Prostate gland (tissue), 2 donors: ENCODE measurements at places on chromosomes 3 and 15. TPM values are rescaled to one million over a fixed set of nuclear protein-coding genes. Genes with fewer than 3 reads are reported as not detected.

- H3K4me1 ChIP-seq = peaks cover 6% of the 10 kb centered on the region
- no peaks in the 10 kb centered on the region for H3K27me3 ChIP-seq
- no peak overlapping the region for H3K4me3 ChIP-seq
- no peak overlapping the region for H3K27ac ChIP-seq
Measured at GRCh38 chr15:67161881-67162280, 92.6 kb downstream of the AAGAB start.

DNA sequence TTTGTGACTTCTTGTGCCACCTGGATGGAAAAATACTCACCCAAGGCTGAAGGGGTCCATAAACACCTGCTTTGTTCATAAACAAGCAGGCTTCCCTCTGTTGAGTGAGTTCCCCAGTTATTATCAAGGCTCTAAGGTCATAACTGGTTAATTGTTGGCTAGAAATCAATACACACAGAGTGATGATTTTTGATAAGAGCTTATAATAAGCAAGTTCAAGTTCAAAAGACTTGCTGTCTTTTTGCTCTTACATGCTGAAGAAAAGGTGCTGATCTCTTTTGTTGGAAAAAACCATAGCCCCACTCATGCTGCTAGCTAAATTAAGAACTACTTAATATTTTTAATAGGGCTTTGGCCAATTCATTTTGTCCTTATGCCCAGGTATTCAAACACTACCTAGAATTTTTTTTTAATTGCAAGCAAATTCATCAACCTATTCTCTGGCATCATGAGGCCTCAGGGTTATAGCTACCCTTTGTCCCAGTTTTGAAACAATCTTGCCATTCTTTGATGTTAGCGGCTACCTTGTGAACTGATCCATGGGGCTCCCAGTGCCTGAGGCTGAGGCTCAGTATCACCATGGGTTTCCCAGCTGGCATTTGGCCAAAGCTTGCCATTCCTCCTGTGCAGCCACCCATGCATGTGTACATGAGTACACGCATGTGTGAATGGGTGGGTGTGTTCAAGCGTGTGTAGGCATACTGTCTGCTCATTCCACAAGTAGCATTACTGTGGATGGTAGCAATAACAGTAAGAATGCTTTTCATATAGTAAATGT is 127.6 kb upstream of the LPP start:
- no peak overlapping the region for H3K4me3 ChIP-seq
- no peak overlapping the region for H3K27ac ChIP-seq
- no peak for DNase-seq
- H3K36me3 ChIP-seq = no peaks in the 10 kb centered on the region
- H3K27me3 ChIP-seq = no peaks in the 10 kb centered on the region
- H3K4me1 ChIP-seq = no peaks in the 10 kb centered on the region

DNA sequence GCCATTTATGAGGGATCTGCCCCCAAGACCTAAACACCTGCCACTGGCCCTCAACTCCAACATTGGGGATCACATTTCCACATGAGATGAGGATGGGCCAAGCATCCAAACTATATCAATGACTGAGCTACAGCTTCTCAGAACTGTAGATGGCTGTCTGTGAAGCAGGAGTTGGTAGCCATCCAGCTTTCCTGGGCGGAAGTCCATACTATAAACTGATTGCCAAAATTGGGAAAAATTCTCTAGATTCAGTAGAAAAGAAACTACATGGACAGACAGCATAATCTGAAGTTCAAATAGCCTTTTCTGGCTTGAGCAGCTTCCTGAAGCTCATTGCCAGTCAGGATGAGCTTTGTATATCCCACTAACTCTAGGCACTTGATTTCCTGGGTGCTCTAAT is 214.7 kb upstream of the ZBTB20 start:
- no peak overlapping the region for H3K27ac ChIP-seq
- H3K4me3 ChIP-seq = no peak overlapping the region
- DNase-seq = no peak

- no peak overlapping the region for H3K27ac ChIP-seq
- no peak for DNase-seq
- H3K27me3 ChIP-seq = no peaks in the 10 kb centered on the region
- peaks cover 4% of the 10 kb centered on the region for H3K4me1 ChIP-seq
Measured at GRCh38 chr3:125142940-125143339, 69.6 kb downstream of the SLC12A8 start.

DNA sequence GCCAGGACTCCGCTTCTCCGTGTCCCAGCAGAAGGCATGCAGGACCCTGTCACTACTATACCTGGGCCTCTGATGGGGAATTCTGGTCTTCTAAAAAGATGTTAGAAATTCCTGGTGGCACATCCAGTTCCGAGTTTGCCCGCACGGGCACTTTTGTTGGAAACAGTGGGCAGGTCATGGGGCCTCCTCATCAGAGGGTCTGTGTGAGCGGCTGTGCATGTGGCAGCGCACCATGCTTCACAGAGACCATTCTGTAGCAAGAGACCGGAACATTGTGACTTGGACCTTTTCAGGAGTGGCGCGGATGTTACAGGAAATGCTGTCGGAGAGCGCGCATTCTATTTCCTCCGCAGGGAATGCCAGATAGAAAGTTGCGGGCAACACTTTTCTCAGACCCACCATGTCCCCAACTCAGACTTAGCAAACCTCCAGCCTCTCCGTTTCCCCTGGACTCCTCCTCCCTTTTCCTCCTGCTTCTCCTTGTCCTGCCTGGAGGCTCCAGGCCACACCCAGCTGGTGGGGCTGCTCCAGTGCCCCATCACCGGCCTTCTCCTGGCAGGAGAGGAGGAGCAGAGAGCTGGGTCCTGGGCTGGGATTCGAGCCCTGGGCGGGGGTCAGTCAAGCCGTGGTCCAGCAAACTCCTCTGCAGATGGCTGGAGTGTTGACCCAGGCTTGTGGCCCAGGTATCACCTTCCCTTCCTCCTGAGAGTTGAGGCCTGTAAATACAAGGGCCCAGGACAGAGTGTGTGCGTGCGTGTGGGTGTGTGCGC is 46.6 kb downstream of the KLF13 start:
- no peaks in the 10 kb centered on the region for H3K36me3 ChIP-seq
- H3K27ac ChIP-seq = no peak overlapping the region

GRCh38 chr15:44023176-44023575 is 171.9 kb downstream of the FRMD5 start:
- no peaks in the 10 kb centered on the region for H3K36me3 ChIP-seq
- no peak overlapping the region for H3K4me3 ChIP-seq
- H3K27me3 ChIP-seq = no peaks in the 10 kb centered on the region

DNA sequence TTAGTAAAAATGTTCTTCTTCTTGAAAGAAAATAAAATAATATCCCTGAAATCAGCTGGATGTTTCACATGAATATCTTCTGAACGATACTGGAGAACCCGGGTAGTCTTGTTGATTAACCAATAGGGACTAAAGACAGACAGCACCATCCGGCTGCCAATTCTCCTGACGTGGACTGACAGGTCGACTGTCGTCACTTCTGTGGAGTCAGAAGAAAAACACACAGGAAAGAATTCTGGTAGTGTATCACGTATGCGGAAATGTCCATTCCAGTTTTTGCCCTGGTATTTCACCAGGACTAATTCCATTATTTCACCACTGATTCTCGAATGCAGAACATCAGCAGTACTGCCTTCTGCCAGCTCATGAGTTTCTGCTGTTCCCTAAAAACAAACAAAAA is 144.6 kb downstream of the VPS13C start:
- H3K27me3 ChIP-seq = no peaks in the 10 kb centered on the region
- no peaks in the 10 kb centered on the region for H3K36me3 ChIP-seq
- no peaks in the 10 kb centered on the region for H3K4me1 ChIP-seq
- DNase-seq = no peak

GRCh38 chr3:113054552-113054951 is 63.8 kb downstream of the GTPBP8 start:
- H3K4me3 ChIP-seq = no peak overlapping the region
- H3K27ac ChIP-seq = no peak overlapping the region
- no peaks in the 10 kb centered on the region for H3K27me3 ChIP-seq
- DNase-seq = peak; percentile 5
- H3K4me1 ChIP-seq = no peaks in the 10 kb centered on the region
- no peaks in the 10 kb centered on the region for H3K36me3 ChIP-seq

DNA sequence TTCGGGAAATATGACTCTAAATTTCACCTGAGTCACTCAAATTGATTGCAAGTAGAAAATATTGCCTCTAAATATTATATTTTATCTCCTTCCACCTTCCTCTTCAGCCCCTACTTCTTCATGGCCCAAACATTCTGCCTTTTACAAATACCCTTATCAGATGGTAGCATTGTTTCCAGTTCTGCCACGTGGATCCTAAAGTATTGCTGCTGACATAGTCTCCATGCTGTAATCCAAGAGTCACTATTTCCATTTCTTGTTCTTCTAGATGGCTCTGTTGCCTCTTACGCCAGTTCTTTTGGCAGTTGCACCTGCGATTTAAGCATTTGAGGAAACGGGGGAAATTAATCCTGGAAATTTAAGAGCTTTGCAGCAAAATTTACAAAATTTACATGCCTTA is 13.6 kb downstream of the LMOD3 start:
- no peak overlapping the region for H3K4me3 ChIP-seq
- H3K27me3 ChIP-seq = no peaks in the 10 kb centered on the region
- no peaks in the 10 kb centered on the region for H3K4me1 ChIP-seq
- no peak for DNase-seq
- H3K36me3 ChIP-seq = no peaks in the 10 kb centered on the region

DNA sequence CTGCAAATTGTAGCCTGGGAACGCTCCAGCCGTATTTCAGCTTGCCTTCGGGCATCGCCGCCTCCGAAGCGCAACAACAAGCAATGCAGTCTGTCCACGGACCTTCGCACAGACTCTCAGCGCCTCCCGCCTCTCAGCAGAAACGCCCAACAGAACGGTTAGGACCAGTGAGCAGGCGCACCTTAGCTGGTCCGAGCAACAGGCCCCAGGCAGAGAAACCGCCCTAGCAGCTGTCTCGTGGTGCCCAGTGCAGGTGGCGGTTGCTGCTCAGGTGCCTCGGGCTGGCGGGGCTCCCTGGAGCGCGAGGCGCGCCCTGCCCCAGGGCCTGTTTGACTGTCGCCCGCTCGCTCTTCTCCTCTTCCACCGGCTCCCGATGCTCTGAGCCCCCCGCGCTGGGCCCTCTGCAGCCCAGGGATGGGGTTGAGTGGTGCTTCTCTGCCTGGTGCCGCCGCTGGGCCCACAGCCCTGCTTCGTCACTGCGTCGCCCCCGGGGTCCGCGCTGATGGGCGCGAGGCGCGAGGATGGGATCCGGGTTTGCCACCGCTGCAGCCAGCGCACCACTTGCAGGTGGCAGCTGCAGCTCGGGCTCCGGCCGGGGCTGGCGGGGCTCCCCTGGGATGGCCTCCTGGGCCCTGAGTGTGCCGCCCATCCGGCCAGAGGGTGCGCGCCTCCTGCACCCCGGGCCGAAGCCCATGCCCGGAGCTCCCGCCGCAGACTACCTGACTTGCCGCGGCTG is 268.4 kb upstream of the FRG2C start:
- H3K27me3 ChIP-seq = no peaks in the 10 kb centered on the region
- H3K4me1 ChIP-seq = no peaks in the 10 kb centered on the region
- no peak overlapping the region for H3K27ac ChIP-seq
- H3K4me3 ChIP-seq = no peak overlapping the region
- H3K36me3 ChIP-seq = no peaks in the 10 kb centered on the region

GRCh38 chr15:98740295-98740694 is 92.0 kb downstream of the IGF1R start:
- DNase-seq = no peak
- H3K36me3 ChIP-seq = no peaks in the 10 kb centered on the region
- H3K4me1 ChIP-seq = peaks cover 8% of the 10 kb centered on the region

- H3K27ac ChIP-seq = no peak overlapping the region
- no peaks in the 10 kb centered on the region for H3K36me3 ChIP-seq
- no peak overlapping the region for H3K4me3 ChIP-seq
- no peak for DNase-seq
Measured at GRCh38 chr15:97141360-97141759, 810.9 kb downstream of the NR2F2 start.

GRCh38 chr3:139530717-139531116 is 8.8 kb downstream of the RBP1 start:
- H3K4me1 ChIP-seq = no peaks in the 10 kb centered on the region
- no peaks in the 10 kb centered on the region for H3K27me3 ChIP-seq

Gene CLSTN2
- 60.3 TPM for total RNA-seq

Gene ADPRH
- 8.2 TPM for total RNA-seq

Gene HRG
- not detected for total RNA-seq
